GM13977 (cell line): ENCODE measurements at places on chromosomes 12 and 14.

GRCh38 chr12:126617312-126617711 is 1552.1 kb downstream of the AACS start:
- DNase-seq: no peak

GRCh38 chr14:33110737-33111443 is 172.2 kb downstream of the NPAS3 start:
- DNase-seq: no peak

DNA sequence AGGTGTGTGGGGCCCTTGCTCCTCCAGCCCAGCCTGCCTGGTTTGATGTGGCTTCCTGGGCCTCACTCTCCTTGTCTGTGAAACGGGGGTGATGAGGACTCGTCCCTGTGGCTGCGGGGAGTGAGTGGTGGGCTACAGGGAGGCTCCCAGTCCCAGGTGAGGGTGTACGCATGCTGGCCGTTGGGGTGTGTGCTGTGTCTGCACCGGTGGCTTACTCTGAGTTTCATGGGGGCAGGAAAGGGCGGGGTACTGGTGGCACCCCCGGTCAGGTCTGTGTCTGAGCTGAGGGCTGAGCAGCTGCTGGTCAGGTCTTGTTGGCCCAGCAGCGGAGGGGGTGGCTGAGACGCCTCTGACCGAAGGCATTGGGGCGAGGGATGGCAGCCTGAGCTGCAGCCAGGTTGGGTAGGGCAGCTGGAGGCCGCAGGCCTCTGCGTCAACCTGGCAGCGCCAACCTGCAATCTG is 11.2 kb downstream of the ULK1 start:
- no peak for DNase-seq

DNA sequence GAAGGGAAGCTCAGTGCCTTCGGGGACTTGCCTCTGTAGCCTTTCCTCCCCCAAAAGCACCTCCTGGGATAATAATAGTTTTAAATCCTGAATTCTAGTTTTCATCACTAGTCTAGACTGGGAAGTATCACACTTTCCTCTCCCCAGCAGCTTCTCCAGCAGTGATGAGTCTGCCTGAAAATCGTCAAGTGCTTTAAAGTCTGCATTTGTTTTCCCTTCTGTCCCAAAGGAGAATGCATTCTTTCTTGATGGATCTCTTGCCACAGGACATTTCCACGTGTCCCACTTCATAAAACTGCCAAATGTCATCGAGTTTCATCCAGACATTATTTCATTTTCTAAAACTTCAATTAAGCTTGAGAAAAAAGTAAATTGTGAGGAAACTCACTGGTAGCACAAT is 15.0 kb downstream of the CSRP2 start:
- no peak for DNase-seq

GRCh38 chr12:88816201-88816600 is 235.9 kb upstream of the KITLG start:
- no peak for DNase-seq

DNA sequence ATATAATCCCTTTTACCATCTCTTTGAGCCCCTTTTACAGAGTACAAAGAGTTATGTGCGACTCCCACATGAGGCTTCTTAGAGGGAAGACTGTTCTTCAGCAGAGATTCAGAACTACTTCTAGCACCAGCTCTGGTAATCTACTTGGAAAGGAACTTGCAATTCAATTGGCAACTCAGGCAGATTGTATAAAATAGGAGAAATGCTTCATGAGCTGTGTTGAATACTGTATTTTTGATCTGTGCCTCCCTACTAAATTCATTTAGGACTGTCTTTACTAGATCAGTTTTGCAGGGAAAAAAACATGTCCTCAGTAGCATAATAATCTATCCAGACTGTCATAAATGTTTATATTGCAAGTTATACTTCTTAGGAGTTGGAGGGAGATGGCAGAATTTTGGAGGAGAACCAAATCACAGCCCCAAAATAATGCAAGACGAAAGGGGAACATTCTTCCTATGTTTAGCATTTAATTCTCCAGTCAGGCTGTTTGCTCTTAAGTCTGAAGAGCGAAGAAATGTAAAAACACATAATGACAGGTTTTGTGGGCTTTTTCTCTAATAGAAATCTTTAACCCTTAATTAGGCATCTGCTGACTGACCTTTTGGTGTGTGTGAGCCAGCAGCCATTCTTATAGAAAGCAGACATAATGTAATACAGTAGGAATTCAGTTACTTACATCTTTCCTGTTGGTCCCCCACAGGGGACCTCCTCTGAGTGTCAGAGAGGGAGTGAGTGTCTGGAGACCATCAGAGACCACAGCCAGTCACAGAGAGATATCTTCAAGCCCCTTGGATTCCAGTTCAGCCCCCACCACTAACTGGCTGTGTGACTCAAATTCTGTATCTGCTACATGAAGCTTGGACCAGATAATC is 3.9 kb downstream of the ANO4 start:
- DNase-seq: no peak

GRCh38 chr14:30214014-30214413 is 286.4 kb upstream of the PRKD1 start:
- DNase-seq: no peak

- DNase-seq: no peak
Measured at GRCh38 chr12:3977621-3978020, 104.4 kb upstream of the PARP11 start.

GRCh38 chr12:116404913-116405611 is 127.6 kb upstream of the MED13L start:
- no peak for DNase-seq

DNA sequence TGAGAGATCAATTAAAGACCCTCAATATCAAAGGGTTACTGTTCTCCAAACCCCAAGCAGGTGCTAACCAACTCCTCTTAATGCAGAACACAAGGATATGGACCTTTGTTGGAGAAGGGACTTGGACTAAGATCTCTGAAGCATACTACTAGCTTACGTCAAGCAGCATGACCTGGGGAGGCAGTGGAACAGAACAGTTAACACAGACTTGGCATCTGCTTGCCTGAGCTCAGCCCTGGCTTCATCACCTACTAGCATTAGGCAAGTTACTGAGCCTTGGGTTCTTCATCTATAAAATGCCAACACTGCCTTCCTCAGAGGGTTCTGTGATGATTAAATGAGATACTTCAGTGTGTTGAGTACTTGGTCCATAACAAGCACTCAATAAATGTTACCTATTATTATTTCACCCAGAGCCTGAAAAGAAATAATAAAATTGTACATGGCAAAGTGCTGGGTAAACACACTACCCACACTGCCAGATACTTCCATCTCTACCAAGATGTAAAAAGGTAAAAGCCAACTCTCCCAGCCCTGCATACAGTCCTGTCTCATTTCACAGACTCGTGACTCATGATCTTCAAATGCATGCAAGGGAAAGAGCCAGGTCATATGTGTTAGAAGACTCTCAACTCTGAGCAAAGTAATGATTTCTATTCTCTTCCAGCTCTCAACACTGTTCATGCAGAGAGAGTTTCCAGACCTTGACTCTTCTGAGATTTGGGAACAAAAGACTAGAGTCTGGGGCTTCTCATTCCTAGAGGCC is 39.7 kb downstream of the FMNL3 start:
- DNase-seq: no peak

DNA sequence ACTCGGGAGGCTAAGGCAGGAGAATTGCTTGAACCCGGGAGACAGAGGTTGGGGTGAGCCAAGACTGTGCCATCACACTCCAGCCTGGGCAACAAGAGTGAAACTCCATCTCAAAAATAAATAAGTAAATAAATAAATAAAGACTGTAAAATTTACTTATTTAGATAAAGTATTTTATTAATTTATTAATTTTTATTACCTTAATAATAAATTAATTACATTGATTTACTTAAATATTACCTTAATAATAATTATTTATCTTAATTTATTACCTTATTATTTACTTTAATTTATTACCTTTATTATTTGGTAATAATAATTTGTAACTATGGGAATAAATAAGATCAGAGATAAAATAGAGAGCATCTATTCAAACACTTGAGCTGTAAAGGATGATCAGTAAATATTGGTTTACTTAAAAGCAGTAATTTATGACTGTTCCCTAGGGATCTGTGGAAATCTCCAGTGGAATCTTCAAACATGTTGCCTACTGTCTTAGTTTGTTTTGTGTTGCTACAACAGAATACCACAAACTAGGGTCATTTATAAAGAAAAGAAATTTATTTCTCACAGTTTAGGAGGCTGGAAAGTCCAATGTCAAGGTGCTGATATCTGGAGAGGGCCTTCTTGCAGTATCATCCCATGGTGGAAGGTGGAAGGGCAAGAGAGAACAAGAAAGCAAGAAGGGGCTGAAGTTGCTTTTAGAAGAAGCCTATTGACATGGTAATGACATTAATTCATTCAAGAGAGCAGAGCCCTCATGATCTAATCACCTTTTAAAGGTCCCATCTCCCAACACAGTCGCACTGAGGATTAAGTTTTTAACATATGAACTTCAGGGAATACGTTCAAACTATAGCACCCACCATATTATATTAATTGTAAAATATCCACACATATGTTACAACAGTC is 37.1 kb downstream of the SOCS2 start:
- no peak for DNase-seq

GRCh38 chr12:11767798-11768197 is 118.3 kb downstream of the ETV6 start:
- DNase-seq: no peak

GRCh38 chr14:22900081-22900799 is 17.2 kb downstream of the REM2 start:
- peak; percentile 70 for DNase-seq

GRCh38 chr12:64286521-64286920 is 64.4 kb upstream of the KICS2 start:
- no peak for DNase-seq

DNA sequence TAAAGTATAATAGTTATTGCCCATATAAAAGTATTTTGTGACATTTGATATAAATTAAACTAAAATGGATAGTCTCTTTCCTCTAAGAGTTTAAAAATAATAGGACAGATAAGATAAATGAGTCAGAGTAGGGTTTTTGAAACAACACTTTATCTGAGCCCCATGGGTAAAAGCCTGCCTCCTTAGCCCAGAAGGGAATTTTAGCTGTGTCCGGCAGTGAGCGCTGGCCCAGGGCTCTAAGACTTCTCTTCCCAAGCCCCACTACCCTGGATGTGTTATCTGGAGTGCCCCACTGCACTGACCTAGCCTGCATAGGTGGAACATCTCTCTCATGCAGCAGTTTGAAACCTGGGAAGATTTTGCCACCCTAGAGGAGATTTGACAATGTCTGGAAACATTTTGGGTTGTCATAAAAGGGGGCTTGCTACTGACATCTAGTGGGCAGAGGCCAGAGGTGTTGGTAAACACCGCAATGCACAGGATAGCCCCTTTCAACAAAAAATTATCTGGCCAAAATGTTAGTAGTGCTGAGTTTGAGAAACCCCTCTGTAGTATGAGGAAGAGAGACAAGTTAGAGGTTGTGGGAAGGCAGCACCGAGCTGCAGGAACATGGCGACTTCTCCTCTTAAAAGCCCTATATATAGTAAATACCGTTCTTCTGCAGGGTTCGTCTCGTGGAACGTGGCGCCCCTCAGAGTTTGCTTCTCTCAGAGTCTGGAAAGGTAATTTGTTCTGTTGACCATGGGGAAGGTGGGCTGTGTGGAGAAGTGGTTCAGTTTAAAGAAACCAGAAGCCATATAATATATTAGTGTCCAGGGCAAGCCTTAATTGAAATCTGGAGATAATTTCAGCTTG is 29.3 kb upstream of the ATF1 start:
- DNase-seq: peak; percentile 33

GRCh38 chr12:49933796-49934195 is 16.7 kb upstream of the AQP2 start:
- DNase-seq: no peak

DNA sequence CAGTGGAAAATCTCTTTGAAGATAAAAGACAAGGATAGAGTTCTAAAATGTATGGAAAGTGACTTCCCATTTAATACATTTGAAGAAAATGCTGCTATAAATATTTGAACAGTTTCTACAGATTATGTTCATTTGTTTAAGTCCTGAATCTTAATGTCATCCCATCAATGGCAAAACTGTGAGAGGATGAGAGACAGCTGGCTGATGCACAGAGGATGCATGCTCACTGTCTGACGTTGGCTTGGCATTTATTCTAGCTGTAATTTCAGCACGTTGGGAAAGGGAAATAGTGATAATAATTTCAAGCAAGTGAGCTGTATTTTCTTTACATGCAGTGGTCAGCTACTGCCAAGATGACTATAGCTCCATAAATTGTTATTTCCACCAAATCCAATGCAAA is 40.5 kb downstream of the PPFIA2 start:
- DNase-seq: no peak

GRCh38 chr14:30354439-30354838 is 204.5 kb upstream of the G2E3 start:
- DNase-seq: no peak

DNA sequence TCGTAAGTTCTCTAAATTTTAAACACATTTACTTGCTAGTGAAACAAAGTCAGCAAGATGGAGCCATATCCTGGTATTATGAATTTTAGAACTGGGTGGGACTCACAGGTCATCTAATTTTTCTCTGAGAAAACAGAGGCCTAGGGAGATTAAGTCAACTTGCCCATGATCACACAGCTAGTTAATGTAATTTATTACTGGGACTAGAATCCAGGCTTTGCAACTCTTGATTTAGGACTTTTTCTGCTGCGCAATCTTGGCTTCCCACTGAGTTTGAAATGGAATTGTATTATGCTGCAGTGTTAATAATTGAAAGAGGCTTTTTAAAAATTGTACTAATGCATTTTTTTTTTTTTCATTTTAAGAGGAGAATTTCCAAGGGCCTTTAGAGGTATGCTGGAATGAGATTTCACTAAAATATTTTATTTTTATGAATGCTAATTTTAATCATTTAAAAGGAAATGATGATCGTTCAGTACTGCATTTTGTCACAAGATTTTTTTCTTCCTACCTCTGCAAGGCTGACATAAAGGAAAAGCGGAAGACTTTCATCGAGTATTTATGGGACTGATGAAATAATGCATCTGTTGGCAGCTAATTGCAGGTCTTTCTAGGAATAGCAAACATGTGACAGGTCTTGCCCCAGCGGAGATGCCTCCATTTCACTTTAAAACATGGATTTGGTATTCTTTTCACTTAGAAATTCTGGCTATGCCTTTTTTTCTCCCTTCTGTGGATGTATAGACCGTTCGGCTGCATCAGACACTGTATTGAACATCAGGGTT is 9.6 kb downstream of the CRADD start:
- DNase-seq: no peak

DNA sequence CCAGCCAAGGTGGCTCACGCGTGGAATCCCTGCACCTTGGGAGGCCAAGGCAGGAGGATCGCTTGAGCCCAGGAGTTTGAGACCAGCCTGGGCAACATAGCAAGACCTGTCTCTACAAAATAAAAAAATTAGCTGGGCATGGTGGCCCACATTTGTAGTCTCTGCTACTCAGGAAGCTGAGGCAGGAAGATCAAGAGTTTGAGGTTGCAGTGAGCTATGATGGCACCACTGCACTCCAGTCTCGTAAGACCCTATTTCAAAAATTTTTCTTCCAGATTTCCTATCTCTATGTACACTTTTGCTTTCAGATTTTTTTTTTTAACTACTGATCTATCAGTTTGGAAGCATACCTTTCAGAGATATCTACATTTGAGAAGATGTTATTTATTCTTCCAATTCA is 15.3 kb downstream of the SNX6 start:
- DNase-seq: no peak

- DNase-seq: no peak
Measured at GRCh38 chr12:113813229-113813541, 152.9 kb downstream of the RBM19 start.
